ENCODE measurements at places on chromosomes 3 and 15.

DNA sequence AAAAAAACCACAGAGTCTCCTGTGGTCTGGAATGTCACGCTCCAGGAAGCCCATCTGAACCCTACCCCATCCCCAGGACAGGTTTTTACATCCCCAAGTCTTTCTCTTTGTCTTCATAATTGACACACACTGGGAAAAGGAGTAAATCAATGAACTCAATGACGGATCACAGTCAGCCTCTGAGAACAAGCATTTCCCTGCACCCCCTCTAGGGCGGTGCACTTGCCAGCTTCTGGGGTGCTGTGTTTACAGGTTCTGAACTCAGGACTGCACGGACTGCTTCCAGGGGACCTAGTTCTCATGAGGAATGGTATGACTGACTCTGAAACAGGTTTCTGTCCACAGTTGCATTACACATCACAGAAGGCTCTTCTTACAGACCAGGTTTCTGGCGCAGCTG, 81.1 kb downstream of the NUP210 start:
- DNase-seq = no peak

DNA sequence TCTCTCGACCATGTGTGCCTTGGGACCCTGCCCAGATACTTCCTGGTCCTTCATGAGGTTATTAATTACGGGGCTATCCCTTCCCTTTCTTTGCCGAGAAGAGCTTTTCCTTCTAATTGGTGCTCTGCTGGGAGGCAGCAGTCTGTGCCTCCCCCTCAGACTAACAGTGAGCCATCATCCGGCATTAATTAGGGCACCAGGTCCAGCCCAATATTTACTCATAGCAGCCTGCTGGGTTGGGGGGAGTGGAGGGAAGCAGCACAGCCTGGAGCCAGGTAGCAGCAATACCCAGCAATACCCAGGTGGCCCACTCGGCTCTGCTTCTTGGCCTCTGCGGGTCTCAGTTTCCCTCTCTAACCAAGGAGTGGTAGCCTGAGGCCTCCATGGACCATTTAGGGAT, 20.1 kb downstream of the CACNA2D2 start:
- DNase-seq = no peak

DNA sequence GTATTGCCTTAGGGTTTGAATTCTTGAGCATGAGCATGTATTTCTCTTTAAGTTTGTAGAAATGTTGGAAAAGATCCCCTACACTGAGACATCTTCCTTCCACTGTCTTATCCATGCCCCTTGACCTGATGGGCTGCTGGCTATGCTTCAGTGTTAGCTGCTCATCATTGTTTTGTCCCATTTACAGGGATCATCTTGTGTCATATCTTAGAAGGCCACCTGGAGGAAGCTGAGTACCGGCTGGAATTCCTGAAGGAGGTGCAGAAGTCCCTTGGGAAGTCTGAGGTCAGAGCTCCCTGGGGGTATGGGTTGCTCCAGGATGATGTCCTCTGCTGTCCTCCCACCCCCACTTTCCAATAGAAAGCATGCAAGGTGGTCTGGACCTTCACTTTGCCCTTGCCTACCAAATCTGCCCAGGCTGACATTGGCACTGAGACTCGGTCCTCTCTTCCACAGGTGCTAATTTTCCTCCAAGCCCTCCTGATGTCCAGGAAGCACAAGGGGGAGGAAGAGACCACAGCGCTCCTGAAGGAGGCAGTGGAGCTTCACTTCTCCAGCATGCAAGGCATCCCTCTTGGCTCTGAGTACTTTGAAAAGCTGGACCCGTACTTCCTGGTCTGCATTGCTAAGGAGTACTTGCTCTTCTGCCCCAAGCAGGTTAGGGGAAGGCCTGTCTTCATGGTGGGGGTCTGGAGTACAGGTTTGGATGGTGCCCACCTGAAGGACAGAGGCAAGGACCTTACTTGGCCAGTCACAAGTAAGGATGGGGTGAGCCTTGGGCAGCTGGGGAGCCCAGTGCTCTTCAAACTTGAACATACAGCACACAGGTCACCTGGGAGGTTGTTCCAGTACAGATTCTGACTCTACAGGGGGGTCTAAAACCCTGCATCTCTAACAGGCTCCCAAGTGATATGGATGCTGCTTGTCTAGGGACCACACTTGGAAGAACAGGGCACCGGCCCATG, 17.7 kb downstream of the TTC21A start:
- no peak for DNase-seq

DNA sequence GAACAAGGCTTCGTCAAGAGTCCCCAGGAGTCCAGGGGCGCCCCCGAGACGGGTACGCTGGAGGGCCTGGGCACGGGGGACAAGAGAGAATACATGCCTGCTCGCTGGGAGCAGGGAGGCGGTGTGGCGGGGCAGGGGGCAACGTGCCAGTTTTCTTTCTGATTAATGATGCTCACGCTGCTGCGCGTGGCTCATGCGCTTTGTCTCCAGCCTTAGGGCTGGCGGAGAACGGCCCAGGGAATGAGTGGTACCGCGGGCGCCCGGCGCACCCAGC, 408 bp upstream of the ARPP21 start:
- no peak for DNase-seq

- no peak for DNase-seq
Observed at GRCh38 chr3:128351546-128351945, 115.1 kb downstream of the DNAJB8 start.

Measured in activated CD4-positive, alpha-beta T cell treated with anti-CD3 and anti-CD28 coated beads, Interleukin-2, Interleukin-4, amounts not matched to agents 100 ng/mL and 50 ng/mL, durations not matched to agents 16 hours and 8 hours (primary cell).